AML-193 (cell line): ENCODE measurements at places on chromosomes 4 and X.
A peak's percentile ranks its signal among the peaks of the same experiment; 100 is the strongest.

GRCh38 chr4:127959794-127960193 lies 5.2 kb downstream of the MFSD8 start:
- no peak for DNase-seq

DNA sequence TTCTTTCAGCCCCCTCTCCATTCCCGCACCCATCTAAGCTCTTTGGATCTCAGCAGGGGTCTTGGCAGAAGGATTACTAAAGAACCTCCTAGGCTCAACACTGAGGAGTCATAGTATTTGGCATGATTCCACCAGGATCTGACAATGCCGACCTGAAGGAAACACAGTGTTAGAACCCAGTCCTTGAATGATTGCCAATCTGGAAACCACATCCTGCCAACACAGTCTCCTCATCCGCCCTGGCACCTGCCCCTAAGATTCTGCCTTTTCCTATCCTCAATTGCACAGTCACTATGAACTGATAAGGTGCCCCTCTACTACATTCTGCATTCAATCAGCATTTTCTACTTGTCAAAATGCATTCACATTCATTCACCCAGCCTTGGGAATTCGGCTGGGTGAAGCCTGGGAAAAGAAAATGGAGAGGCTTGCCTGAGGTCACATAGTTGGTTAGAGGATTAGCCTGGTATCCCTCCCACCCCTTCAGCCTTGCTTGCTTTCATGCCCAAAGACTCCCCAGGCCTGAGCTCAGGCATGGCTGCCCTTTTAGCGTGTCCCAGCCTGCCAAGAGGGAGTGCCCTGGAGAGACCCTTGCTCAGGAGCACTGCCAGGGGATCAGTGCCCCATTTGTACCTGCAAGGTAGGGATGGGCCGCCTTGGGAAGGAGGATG lies 2.2 kb upstream of the CLDN2 start:
- DNase-seq: peak; percentile 2

GRCh38 chrX:40098264-40099054 lies 701 bp upstream of the BCOR start:
- DNase-seq: no peak

- no peak for DNase-seq
Measured at GRCh38 chr4:79662651-79663050, 254.6 kb upstream of the GK2 start.

DNA sequence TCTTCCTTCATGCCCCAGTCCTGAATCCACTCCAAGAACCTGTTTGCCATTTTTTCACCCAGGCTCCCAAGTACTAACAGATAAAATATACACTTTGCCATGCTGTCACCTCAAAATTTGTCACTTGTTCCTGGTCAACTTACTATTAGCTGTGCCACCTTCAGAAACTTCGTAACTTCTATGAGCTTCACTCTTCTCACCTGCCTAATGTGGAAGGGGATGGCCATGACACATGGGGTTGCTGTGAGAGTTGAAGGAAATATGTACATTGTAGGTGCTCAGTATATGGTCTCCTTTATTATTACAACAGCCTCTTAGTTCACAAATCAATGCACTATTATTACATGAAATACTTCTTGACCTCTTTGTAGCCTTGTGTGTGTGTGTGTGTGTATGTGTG lies 10.4 kb downstream of the TMSB4X start:
- no peak for DNase-seq

- no peak for DNase-seq
Measured at GRCh38 chr4:119118397-119118796, 17.2 kb upstream of the MYOZ2 start.

- DNase-seq: no peak
Measured at GRCh38 chrX:136866337-136867095, 14.0 kb downstream of the RBMX start.

- DNase-seq: no peak
Measured at GRCh38 chr4:146890301-146890700, 55.4 kb downstream of the TTC29 start.

DNA sequence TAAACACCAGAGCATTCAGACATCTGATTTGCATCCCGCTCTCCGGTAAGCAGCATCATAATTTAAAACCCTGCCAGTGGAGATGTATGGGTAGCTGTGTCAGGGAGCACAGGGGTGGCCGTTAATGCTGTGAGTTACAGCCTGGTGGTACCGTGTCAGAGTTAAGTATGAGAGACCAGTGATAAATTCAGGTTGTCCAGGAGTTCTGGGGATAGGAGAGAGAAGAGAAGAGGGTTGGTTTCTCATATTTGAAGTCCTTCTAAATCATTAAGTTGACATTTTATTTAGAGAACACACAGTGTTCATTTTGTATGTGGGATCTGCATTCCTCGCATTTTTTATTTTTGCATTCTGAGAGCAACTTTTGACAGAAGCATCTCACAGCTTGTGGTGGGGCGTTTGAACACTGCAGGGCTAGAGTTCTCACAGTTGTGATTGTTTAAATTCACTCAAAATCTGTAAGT lies 157.6 kb downstream of the DCLK2 start:
- DNase-seq: no peak

DNA sequence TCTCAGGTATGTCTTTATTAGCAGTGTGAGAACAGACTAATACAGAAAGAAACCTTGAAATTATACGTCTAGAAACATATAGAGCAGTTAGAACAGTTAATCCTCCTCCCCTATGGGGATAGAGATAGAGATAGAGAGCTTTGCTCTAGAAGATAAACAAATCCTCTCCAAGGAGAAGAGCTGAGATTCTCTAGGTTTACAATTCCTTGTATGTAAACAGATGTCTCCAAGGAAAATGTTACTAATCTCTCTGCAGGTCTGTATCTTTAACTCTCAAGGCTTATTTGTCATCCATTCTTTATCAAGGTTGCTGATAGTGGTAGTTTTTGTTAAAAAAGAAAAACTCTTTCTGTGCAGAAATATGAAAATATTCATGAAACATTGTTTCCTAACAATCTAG lies 282.1 kb upstream of the GIMD1 start:
- DNase-seq: no peak

GRCh38 chr4:6474705-6475457 lies 2.5 kb upstream of the PPP2R2C start:
- no peak for DNase-seq
